Hematopoietic multipotent progenitor cell treated with erythropoietin and hydrocortisone succinate and interleukin-3 and kit ligand, for 4 days (in vitro differentiated cells): ENCODE measurements at places on chromosomes 16 and 17.

DNA sequence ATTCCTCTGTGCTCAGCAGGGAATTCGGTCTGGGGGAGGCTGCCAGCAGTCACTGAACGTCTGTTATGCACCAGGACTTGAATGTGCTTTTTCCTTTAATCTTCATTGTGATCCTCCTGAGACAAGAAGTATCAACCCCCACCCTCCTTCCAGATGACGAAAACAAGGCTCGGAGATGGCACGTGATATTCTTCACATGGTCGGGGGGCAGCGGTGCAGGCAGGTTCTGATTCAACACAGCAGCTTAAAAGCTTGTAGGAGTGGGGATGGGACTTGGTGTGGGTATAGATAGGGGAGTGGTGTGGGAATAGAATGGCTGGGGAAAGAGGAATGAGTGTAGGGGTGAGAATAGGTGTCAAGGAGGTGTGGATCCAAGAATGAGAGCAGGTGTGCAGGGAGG, 6.4 kb downstream of the NECAB2 start:
- DNase-seq, result no peak

DNA sequence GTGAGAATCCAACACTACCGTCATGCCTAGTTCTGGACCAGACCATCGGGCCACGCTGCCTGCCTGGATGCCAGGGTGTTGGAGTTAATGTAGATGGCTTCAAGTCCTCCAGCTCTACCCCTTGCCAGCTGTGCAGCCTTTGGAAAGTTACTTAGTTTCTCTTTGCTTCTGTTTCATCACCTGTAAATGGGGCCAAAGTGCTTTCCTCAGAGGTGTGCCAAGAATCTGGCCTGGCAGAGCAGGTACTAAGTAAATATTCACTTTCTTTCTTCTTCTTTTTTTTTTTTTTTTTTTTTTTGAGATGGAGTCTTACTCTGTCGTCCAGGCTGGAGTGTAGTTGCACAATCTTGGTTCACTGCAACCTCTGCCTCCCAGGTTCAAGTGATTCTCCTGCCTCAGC, 159.5 kb upstream of the RPL38 start:
- DNase-seq, result no peak

DNA sequence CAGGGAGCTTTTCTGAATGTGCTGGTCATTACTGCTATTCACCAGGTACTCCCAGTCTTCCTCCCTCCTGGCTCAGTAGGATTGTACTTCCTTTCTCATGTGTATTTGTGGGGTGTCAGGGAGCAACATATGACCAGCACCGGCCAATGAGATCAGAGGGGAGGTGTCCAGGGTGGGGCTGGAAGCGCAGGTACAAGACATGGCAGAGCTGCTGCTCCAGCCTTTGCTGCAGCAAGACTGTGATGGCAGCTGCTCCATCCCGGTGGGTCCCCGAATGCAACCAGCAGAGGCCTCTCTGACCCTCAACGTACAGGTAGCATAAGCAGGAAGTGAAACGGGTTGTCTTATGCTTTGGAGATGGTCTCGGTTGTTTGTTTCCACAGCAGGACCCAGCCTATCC, 53.8 kb upstream of the CACNG5 start:
- DNase-seq, result no peak

- DNase-seq, result no peak
These were observed 77.4 kb downstream of the LMF1 start for GRCh38 chr16:893360-893759.

DNA sequence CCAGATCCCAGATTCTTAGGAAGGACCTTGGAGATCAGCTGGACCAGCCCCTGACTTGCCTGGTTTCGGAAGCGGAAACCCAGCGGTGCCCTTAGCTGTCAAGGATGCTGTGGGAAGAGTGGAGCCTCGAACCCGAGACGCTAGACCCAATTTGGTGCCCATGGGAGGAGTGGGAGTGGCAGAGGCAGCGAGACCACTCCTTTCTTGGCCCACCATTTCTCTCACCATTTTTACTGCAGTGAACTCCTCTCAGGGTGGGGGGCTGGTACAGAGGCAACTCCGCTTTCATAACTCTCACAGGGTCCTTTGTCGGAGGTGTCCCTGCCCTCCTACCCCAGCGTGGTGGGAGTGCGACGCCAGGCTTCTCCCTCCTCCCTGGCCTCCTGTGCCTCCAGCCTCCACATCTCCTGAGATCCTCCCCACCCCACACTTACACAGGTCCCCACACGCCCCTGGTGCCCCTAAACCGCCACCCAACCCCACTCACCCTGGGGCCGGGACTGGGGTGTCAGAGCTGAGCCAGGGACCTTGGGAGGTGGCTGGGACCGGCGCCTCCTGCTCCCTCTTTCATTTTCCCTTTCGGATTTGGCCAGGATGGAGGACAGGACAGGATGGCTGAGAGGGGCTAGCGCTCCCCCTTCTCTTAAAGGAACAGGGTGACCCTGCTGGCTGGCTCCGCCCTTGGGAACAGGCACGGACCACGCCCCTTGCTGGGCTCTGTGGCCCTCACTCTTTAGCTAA, at the start of gene GJD3:
GJD3 (minus strand) TSS at position 617 of the 741 bp plus-strand sequence. CDS start 922 bp downstream, outside the sequence.
- DNase-seq, result no peak

GRCh38 chr16:49822649-49823370, 33.1 kb downstream of the ZNF423 start:
- DNase-seq, result no peak

- no peak for DNase-seq
These were observed 2.6 kb downstream of the SLC5A2 start for GRCh38 chr16:31485571-31485970.

- peak; percentile 65 for DNase-seq
These were observed 207.0 kb upstream of the COX10 start for GRCh38 chr17:13862346-13862745.

DNA sequence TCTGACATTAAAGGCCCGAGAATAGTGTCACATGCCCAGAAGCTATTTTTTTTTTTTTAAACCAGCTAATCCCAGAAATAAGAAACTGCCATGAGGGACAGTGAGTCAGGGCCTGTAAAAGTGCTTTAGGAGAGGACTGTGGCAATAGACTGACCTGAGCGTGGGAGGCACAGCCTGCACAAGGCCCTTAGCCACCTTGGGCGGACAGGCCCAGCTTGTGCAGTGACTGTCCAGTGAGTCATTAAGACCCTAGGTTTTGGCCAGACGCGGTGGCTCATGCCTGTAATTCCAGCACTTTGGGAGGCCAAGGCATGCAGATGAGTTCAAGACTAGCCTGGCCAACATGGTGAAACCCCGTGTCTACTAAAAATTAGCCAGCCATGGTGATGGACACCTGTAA, 343.0 kb upstream of the ZFHX3 start:
- no peak for DNase-seq

DNA sequence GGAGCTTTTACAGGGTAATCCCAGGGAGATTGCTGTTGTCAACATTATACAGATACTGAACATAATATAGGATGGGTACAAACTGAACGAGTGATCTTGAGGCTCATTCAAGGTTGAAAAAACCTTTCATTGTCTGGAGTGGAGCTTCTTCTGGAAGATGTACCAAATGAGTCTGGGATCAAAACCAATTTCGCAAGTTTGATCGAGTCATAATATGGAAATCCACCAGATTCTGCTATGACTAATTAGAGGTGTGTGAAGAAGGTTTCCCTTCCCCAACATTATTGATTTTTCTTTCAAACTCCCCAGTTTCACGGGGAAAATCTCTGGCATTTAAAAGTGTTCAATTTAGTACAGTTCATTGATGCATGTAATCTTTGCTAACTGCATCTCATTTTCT, 324.1 kb downstream of the ZFHX3 start:
- DNase-seq, result no peak

- DNase-seq, result no peak
These were observed 6.7 kb upstream of the GOSR2 start for GRCh38 chr17:46916211-46916610.

GRCh38 chr17:44948315-44948795, 782 bp upstream of the KIF18B start:
- DNase-seq, result no peak

GRCh38 chr17:39753514-39754160, 15.9 kb downstream of the GRB7 start:
- DNase-seq, result peak; percentile 72

GRCh38 chr17:48530887-48531272, at the start of gene HOXB1:
Gene HOXB1, minus strand, starts transcription at chr17:48531011. Its CDS starts 107 bp downstream, at chr17:48530904.
- DNase-seq, result no peak

DNA sequence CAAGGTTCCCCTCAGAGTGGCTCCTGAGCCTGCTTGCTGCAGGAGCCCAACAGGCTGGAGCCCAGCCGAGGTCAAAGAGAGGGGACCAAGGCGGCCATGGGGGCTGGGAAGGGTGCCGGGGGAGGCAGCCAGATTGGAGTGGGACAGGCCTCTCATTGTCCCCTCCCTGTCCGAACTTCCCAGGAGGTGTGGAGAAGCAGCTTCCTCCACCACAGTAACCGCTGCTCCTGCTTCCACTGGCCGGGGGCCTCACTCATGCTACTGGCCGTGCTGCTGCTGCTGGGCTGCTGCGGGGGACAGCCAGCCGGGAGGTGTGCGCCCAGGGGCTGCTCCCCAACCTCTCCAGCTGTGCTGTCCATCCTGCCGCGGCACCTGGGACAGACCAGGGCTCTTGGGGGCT, 29.3 kb downstream of the TMEM94 start:
- DNase-seq, result no peak

GRCh38 chr17:59890720-59891119, 2.0 kb downstream of the TUBD1 start:
- DNase-seq, result peak; percentile 13

DNA sequence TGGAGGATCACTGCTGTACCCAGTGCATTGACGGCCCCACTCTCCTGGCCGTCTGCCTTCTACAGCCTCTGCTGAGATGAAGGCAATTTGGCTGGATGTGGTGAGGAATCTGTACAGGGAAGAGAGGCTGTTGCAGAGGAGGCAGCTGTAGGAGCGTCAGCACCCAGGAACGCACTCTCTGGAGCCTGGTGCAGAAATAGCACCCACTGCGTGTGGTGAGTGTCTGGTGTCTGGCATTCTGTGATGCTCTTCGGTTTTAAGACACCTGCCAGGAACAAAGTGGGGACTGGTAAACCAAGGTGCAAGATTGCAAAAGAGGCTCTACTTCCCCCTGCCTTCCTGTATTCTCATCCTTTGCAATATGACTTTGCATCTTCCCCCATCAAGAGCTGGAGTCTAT, 187.5 kb upstream of the SDK2 start:
- DNase-seq, result no peak

DNA sequence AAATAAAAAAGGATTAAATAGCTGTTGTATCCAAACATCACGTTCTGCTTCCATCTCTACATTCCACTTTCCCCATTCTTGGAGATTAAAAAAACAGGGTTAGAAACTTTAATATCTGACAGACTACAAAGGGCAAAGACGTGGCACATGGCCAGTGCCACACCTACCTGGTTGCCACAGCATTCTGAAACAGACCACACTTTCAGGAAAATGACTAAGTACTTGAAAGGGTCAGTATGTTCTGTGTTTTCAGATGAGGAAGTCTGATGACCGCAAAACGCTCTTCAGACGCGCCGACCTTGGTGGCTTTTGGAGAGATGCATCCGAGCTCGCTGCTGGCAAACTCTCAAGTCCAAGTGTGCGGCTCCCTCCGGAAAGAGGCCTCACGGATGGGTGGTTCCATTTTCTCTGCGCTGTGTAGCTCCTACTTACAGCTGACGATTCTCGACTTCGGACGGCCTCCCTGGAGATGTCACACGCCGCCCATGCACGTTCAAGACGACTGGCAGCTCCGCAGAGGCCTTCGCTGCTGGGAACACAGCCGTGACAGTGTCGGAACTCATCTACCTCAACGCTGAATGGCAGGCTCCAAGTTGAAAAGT, 15.5 kb downstream of the MAP1LC3B start:
- DNase-seq, result peak; percentile 60

GRCh38 chr16:87465306-87465705, 27.5 kb downstream of the ZCCHC14 start:
- peak; percentile 91 for DNase-seq

- peak; percentile 67 for DNase-seq
These were observed 16.9 kb downstream of the SRCAP start for GRCh38 chr16:30715750-30716445.

DNA sequence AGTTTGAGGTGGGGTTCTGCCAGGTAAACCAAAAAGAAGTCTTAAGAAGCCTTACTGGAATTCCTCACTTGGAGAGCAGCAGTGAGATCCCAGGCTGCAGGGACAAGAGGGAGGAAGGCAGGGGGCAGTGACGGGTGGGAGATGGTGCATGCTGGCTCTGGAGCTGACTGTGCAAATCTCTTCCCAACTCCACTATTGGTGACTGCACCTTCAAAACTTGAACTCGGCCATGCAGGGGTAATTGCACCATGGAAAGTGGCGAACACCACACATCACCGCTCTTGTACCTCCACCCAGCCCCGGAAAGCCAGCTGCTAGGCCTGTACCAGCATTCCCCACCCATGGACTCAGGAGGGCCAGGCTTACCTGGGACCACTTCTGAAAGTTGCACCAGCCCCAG, 51.4 kb upstream of the CDR2 start:
- DNase-seq, result no peak

- DNase-seq, result peak; percentile 61
These were observed 12.1 kb upstream of the TBX21 start for GRCh38 chr17:47720754-47721533.

- DNase-seq, result no peak
These were observed 12.7 kb upstream of the FOXF1 start for GRCh38 chr16:86497551-86498021.

- DNase-seq, result no peak
These were observed 93.4 kb upstream of the CBX4 start for GRCh38 chr17:79932451-79933306.

GRCh38 chr17:82691714-82692113, 6.8 kb downstream of the RAB40B start:
- DNase-seq, result no peak

GRCh38 chr16:73232555-73233328, 184.8 kb upstream of the ZFHX3 start:
- no peak for DNase-seq

- peak; percentile 63 for DNase-seq
These were observed 648.5 kb upstream of the RBFOX1 start for GRCh38 chr16:6684076-6684673.

DNA sequence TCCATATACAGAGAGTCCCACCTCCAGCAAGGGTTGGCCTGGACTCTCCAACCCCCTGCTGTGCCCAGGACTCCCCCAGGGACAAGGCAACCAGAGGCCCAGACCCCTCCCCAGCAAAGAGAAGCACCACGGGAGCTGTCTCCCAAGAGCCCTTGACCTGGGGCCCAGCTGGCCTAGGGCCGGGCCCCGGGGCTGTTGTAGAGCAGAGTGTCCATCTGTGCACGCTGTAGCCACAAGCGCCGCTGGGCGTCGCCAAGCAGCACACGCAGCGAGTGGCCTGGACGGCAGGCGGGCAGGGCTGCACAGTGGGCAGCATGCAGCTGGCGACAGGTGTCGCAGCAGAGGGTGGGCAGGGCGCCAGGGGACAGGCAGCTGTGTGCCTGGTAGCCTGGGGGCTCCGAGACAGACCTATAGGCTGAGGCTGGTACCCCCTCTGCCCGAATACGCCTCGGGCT, 4.3 kb downstream of the SPATA2L start:
- DNase-seq, result no peak

DNA sequence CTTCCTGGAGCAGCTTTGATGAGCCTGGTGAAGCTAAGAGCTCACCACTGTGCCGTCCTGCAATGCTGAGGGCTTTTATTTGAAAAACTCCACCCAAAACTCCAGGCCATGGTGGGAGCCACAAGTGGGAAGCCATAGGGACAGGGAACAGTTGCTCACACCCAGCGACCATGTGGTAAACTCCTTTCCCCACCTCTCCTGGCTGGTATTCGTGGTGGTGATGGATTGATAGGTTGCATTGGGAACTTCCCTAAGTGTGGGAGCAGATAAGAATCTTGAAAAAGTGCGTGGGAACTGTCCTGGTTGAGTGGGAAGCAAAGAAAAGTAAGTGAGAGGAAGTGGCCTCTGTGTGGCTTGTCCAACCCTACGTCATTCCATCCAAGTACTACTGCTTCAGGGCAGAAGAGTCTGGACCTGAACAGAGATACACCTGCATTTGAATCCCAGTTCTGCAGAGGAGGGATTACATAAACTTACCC, at the start of gene CCL1:
CCL1 (minus strand) TSS at position 51 of the 479 bp plus-strand sequence. CDS start 72 bp downstream, outside the sequence.
- no peak for DNase-seq

- no peak for DNase-seq
These were observed 24.6 kb downstream of the TBCD start for GRCh38 chr17:82776454-82776853.
